NCI-H510A treated with DMSO at 0.1 percent for 48 hours (cell line): ENCODE measurements at places on chromosomes 2 and 18.
A peak's percentile ranks its signal among the peaks of the same experiment; 100 is the strongest.

DNA sequence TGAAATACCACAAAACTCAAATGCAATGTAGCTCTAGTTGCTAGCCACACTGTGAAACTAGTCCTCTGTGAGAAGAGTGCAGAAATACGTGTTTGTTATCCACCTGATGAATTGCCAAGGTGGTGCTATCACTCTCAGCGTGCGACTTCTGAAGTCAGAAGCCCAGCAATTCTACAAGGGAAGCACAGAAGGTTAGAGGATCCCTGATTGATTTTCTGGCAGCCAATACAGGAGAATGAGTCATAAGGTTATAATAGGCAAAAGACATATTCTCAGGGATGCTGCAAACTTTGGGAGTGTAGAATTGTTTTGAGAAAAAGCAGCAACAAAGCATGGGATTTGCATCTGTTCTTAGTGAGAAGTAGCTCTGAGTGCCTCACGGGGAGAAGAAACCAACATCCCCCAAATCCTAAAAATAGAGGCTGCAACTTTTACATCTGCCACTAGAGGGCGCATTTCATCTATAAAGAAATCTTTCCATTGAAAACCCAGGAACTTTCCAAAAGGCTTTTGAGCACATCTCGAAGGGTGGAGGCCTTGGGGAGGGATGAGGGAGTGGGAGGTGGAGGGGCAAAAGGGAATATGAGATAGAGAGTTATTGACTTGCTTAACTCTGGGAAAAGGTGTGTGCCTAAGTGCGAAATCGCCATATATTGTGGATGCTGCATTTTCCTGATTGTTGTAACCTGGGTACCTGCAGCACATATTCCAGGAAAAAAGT, 78.0 kb downstream of the TMEM182 start:
- DNase-seq = peak; percentile 61

GRCh38 chr2:45670646-45671045, 19.2 kb downstream of the PRKCE start:
- DNase-seq = no peak

DNA sequence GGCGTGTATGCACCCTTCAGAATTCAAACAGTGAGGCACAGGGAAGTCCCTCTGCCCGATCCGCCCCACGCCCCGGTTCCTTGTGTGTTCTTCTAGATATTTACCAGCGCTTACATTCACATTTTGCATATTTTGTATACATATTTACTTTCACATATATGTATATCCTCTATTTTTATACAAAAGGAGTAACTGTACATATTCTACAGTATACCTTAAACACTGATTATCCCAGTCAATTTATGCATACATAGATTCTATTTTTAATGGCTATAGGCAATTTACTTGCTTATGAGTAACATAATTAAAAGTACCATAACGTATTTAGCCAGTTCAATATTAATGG, 307 bp upstream of the DUSP11 start:
- DNase-seq = no peak

DNA sequence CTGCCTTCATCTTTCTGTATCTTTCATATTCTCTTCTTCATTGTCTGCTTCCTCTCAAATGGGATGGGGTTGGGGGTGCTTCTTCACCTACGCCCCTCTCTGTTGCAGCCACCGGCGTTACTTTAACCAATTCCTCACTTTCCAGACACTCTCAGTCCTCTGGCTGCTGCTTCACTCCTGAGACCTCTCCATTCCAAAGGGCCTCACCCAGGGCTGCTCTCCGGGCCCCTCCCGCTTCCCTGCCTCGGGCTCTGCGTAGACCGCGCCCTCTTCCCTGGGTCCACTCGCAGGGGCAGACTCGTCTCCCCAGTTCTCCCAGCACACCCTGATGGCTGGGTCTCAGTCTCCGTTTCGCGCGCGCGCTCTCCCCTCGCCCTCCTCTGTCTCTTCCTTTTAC, 926 bp downstream of the SERPINB8 start:
- DNase-seq = peak; percentile 94

GRCh38 chr2:109157563-109158105, 28.6 kb downstream of the SH3RF3 start:
- DNase-seq = no peak

GRCh38 chr2:235841863-235842262, 326.3 kb downstream of the GBX2 start:
- DNase-seq = no peak

DNA sequence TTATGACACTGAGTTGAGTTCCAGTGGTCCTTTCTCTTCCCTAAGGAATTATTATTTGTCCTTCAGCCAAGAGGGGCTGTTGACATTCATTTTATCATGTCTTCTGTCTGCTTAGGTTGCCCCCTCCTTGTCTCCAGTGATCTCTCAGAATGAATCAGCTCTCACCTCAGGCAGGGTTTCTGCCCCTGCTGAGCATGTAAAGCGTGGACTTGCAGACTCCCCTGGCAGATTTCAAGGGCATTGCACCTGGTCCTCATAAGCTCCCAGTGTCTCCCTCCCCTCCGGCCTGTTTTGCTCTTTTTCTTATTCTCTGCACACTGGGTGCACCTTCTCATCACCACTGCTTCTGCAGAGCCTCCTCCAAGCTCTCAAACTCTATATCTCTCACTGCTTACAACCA, 188.4 kb downstream of the KCNS3 start:
- DNase-seq = no peak

GRCh38 chr2:237434866-237435311, 20.9 kb upstream of the COL6A3 start:
- no peak for DNase-seq

DNA sequence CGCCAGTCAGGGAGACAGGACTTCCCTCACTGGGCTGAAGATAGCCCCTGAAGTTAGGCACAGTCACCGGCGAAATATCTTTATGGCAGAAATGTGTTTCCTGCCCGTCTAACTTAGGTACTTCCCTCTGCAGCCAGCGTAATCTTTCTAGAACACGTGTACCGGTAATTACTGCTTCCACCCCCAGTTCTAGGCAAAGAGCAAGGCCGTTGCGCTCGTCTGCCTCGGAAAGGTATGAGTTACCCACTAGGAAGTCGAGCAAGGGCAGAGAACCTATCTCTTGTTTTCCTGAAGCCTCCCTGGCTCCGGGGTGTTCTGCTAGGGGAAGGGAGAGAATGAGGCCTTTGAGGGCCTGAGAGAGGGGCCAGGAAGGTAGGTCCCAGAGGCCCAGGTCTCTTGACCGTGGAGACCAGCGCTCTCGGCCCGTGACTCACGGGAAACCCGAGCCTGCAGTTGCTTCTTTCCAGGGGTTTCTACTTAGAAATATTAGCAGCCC, 70.0 kb downstream of the TWSG1 start:
- no peak for DNase-seq

DNA sequence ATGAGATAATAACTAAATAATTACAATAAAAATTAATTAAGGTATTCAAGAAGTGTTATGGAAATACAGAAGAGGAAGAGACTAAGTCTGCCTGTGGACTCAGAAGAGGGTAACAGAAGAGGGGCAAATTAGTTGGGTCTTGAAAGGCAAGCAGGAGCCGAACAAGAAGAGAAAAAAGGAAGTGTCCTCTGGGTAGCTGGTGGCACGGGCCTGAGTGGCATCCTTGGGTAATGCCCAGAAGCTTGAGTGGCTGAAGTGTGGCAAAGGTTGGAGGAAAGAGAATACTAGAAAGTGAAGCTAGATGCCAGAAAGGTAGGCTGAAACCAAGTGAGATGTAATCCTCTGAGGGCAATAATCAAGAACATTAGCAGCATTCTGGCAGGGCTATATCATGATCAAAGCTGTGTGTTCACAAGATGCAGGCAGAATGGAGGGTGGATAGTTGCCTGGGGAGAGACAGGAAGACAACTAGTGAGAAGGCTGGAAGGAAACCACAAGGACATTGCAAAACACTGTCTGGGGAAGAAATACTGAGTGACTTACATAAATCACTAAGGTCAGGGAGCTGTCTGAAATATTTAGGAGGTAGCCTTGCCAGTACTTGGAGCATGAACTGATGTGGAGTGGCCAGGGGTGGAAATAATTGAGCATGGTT, 16.2 kb downstream of the DOCK10 start:
- no peak for DNase-seq

DNA sequence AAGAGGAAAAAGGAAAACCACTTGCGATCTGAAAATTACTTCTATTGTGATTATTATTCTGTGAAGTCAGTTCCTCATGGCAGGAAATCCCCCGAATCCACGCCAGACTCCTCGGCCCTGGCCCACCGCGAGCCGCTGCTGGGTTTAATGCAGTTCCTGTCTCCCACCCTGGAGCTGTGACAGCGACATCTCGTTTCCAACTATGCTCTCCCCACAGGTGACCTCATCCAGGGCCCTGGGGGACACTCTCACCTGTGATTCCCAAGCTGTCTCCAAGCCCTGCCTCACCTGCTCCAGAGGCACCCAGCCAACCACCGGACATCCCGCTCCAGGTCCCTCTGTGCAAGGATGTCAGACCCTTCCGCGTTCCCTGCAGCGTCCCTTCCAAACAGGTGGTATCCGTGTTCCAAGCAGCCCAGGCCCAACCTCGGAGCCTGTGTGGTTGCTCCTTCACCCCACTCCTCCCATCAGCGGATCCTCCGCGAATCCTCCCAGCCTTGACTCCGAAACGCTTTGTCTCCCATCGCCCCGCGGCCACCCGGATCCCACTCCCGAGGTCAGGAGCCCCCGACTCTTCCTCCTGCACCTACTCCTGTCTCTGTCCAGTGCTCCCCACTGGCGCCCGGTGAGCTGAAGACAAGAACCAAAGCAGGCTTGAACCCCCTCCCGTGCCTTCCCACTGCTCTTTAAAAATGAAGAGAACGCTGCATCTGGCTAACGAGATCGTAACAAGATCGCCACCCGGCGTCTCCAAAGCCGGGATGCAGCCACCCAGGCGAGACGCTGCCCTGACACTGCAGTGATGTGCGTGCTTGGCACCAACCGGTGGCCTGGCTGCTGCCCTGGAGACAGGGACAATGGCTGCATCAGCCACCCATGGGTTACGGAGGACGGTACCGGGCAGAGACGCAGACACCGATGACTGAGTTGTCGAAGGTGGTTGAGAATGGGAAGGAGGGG, 96.5 kb downstream of the NDUFA10 start:
- no peak for DNase-seq

GRCh38 chr2:23900541-23901322, 26.2 kb downstream of the ATAD2B start:
- no peak for DNase-seq

DNA sequence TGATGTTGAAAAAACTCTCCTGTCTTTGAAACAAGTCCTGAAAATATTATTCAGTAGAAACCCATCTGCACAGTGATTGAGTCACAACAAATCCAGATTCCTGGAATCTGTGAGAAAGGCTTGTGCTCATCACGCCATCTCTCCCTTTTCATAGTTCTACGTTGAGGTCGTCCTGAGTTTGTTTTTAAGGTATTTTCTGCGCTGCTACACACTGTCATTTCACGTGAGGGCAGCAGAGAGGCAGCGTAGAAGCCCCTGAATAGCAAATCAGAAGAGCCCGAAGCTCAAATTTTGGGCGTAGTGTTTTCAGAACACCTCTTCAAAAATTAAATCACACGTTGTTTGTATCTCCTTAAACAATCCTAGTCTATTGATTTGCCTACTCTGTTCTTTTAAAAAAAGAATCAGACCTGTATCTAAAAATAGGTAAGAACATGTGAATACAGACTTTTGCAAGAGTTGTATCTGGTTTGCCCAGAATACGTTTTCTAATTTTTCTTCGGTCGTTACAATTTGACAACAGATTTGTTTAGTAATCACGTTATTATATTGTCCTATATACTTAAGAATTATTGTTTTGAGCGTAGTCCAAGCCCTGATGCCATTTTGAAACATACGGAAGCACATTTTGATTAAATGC, 61.6 kb upstream of the SLC38A11 start:
- DNase-seq = peak; percentile 29

- DNase-seq = peak; percentile 56
Observed at GRCh38 chr2:219689676-219690628, 62.5 kb downstream of the SLC4A3 start.

GRCh38 chr2:26422947-26423629, 21.4 kb downstream of the DRC1 start:
- no peak for DNase-seq

DNA sequence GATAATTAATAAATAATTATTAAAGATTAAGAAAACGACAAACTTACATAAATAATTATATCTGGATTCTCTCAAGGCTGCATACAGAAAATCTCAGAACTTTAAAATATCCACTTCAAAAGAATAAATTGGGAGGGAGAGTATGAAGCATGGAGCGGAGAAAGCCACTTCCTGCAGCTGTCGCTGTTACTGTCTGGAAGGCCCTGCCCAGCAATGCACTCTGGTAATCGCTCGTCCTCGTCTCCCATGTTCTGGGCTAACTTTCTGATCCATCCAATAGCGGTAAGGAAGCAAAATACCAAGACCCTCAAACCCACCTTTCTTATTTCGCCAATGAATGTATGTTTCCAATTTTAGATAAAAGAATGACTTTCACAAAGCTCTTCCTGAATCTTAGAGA, 26.7 kb downstream of the CYRIA start:
- peak; percentile 49 for DNase-seq

DNA sequence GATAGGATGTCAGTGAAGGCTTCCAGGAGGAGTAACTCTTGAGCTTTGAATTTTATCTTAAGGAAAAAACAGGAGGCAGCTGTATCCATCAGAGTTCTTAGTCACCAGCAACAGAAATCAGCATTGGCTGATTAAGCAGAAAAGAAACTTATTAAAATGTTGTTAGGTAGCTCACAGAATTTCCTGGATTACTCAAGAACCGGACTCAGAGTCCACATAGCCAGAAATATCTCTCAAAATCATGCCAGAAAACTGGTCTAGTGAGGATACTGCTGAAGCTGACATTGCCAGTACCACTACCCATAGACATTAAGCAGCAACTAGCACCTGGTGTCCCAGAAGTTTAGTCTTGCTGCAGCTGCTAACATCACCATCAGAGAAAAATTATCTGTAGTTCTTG, 10.1 kb upstream of the AFTPH start:
- no peak for DNase-seq

GRCh38 chr2:234137400-234138014, 87.0 kb downstream of the SPP2 start:
- no peak for DNase-seq

DNA sequence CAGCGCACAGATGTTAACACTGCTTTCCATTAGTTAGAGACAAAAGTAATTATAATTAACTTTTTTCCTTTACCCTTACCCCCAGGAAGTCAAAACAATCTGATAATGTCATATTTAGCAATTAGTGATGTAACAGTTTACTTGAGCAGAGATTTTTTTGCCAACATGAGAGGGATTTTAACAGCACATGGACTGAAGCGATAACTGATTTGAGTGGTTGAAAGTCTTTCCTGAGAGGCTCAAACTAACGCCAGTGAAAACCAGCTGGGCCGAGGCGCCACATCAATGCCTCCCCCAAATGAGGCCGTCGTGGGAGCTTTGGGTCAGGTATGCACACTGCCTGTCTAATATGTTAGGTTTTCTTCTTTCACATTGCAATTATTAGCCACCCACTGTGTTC, 469.9 kb upstream of the SMIM21 start:
- DNase-seq = no peak
